ENCODE measurements at places on chromosomes 5 and 9.

DNA sequence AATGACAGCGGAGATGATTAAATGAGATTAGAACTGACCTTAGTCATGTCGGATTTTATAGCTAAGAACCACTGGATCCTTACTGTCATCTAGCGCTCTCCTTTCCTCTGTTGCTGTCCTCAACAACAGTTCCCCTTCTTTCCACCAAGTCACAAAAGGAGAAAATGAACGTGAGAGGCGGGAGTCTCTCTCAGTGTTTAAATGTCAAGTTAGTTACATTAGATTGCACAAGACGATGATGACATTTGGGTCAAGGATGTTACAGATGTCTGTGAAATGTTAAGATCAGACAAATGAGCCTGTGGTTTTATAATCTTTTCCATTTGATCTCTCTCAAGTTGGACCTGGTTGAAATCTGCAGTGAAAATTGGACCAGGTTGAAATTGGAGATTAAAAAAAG is 53.5 kb downstream of the FBXO38 start:
- no peak for DNase-seq

GRCh38 chr9:8872802-8873201 is 1073.2 kb upstream of the DMAC1 start:
- no peak for DNase-seq

DNA sequence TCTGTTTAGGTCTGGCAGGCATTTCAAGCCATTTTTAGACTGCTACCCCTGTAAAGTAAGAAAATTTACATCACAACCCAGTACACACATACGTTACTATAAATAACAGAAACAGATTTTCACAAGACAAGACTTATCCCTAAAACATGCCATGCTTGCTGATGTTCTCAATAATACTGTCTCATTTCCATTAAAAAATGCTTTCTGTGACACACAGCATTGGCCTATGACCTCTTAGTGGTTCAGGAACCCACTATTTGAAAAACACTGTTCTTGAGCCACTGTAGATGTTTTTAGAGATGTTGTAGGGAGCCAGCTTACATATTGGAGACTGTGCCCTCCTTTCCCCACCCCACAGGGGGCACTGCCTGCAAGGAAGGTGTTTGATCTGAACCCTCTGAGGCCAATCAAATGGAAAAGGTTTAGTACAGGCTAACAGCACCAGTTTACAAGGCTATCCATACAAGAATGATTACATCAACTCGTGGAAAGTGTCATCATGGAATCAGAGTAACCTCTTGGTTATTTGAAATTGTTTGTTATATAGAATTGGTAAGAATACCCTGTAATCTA is 30.8 kb downstream of the ZSWIM6 start:
- no peak for DNase-seq

DNA sequence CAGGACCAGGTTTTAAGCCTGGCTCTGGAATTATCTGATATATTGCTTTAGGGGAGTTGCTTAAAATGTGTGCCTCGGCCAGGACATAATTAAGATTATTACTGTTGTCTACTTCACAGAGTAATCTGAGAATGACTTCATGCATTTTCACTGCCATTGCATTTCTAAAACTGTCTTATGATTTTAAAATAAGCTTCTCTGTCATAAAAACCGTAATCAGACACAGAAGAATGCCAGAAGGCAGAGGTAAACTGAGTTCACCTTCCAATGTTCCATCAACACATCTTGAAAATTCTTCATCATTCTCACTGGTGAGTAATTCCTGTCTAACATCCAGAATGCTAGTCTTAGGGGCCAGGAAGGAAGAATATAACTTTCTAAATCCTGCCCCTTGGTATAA is 47.1 kb downstream of the ISOC1 start:
- DNase-seq, result no peak

- DNase-seq, result no peak
These were observed 475.4 kb downstream of the RAB3C start for GRCh38 chr5:59058237-59058636.
